ENCODE measurements at places on chromosomes 12 and 14. TPM values are rescaled to one million over a fixed set of nuclear protein-coding genes. Genes with fewer than 3 reads are reported as not detected.

Gene FOXN4
- polyA plus RNA-seq: not detected

Gene TMEM30B
- polyA plus RNA-seq: 3.1 TPM

Gene MGAT4C
- polyA plus RNA-seq: 0.07 TPM

Gene SOAT2
- 0.08 TPM for polyA plus RNA-seq

Gene CMA1
- polyA plus RNA-seq: 0.90 TPM

Gene VSX2
- not detected for polyA plus RNA-seq

Gene DLST
- 112 TPM for polyA plus RNA-seq

Gene VIPAS39
- 8.5 TPM for polyA plus RNA-seq

Gene MDGA2
- not detected for polyA plus RNA-seq

Gene NRL
- 1.6 TPM for polyA plus RNA-seq

Gene LRTM2
- polyA plus RNA-seq: not detected

Gene KIF5A
- 0.04 TPM for polyA plus RNA-seq

Measured in adipose tissue (tissue), 3 donors.